Erythroblast (primary cell): ENCODE measurements at places on chromosomes 1 and 21.

GRCh38 chr1:64898107-64898861, 68.1 kb downstream of the JAK1 start:
- DNase-seq, result peak; percentile 78

GRCh38 chr21:41280115-41280919, 36.3 kb upstream of the FAM3B start:
- DNase-seq, result no peak

DNA sequence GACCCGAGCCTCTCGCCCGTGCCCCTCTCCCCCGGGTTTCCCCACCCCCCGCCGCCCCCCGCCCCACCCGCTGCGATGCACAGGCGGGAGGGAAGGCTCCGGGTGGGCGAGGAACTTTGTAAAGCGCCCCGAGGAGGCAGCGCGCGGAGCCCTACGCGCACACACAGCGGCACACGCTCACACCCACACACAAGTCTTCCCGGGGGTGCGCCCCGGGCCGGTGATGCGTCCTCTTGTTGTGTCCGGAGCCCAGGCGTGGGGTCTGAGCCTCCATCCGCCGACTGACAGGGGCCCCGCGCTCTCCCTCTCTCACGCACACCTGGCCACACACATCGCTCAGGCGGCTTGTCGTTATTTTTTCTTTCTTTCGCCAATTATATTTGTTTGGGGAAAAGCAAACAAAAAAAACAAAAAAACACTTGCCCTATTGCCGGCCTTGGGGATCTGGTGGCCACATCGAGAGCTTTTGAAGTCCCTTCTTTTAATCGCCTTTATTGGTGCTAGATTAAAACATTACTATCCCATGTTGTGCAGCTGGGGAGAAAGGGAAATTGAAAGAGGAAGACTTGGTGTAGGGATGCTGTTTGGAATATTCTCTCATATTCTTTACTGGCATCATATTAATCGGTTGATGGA, 770 bp downstream of the NTNG1 start:
- DNase-seq, result peak; percentile 9

- DNase-seq, result no peak
Measured at GRCh38 chr1:20400341-20401177, 85.5 kb downstream of the CAMK2N1 start.

- peak; percentile 20 for DNase-seq
Measured at GRCh38 chr1:99728494-99729235, 37.8 kb downstream of the FRRS1 start.

- no peak for DNase-seq
Measured at GRCh38 chr1:150061632-150062101, 5.9 kb upstream of the VPS45 start.

DNA sequence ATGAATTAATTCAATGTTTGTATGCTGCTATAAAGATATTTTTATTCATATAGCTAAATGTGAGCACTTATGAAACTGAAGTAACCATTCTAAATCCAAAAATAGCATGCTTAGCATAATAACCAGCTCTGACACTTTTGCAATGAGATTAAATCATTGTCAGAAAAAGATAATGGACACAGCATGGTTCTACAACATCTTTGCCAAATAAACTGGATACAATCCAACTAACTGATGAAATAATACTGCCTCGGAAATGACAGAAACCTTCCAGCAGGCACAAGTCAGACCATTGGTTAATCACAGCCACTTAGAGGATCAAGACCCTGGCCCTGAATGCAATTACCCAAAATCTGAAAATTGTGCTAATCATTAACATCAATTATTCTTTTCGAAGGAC, 592.7 kb upstream of the ADGRL4 start:
- no peak for DNase-seq

GRCh38 chr21:41731081-41731480, 35.8 kb downstream of the RIPK4 start:
- DNase-seq, result no peak

DNA sequence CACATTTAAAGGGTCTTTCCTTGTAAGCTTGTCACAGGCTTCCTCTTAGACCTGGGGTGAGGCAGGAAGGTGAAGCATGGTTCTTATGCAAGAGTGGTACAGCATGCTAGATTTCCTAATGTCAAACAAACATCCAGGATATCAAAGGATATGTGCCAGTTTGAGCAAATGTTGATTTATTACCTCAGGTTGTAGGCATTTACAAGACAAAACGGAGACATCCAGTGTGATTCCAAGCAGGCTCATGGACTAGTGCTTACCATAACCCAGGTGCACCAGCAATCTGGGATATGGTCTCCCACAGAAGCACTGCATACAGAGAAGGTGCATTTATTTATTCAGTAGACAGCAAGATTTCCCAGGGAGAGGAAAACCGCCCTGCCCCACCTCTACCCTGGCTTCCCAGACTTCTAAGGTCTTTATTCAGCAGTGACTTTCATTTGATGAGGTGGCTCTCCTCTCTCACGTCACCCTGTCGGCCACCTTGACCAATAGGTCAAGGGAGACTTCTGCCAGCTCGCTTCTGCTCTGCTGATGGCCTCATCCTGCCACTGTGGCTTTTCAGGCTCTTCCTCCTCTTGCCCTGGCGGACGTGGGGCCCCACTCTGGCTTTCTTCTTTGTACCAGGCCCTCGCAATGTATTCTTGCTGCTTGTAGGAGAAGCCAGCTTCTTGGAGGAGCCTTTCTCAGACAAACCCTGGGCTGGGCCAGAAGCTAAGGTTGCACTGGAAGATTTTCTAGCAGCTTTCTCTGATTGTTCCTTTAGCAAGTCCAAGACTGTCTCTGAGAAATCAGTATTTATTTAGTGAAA, 25.6 kb downstream of the HHIPL2 start:
- no peak for DNase-seq

DNA sequence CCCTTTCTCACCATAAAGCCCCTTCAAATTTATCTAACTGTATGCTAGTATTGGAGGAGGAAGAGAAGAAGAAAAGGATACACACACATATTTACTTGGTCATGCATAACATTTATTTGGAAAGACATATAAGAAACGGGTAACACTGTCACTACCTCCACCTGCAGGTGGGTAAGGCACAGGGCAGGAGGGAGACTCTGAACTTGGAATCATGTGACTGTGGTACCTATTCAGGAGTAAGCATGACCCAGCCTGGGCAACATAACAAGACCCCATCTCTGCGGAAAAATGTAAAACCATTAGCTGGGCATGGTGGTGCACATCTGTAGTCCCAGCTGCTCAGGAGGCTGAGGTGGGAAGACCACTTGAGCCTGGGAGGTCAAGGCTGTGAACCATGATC, 1.4 kb upstream of the PADI6 start:
- no peak for DNase-seq

DNA sequence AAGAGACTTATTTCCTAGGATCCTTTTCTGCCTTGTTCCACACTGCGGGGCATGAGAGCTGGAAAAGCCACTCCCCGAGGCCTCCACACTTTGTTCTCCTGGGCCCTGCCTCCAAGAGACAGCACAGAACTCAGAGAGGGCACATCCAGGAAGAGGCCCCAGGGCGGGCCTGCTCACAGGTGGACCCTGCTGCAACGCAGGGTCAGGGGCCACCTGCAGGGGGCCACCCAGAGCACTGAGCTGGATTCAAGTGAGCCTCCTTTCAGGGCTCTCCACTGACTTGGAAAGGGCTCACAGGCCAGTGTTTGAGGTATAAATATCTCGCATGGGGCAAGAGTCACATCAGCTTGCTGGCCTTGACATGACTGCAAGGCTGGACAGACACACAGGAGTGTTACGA, 4.8 kb downstream of the RGS16 start:
- DNase-seq, result peak; percentile 37

DNA sequence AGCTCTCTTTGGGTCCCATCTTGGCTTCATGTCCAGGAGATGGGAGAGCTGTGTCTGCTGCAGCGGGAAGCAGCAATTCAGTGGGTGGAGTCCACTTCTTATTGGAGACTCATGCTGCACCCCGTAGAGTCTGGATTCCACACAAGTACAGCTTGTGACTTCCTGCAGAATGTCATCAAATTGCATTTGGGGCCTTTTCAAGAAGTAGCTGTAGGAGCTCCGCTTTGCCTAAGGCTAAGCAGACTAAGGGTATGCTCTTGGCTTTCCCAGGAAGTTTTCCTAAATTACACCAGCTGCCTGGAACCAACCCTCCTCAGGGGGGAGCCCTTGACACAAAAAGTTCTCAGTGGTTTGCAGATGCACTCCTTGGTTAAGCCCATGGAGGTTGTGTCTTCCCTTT, 5.7 kb upstream of the MOB3C start:
- peak; percentile 27 for DNase-seq

DNA sequence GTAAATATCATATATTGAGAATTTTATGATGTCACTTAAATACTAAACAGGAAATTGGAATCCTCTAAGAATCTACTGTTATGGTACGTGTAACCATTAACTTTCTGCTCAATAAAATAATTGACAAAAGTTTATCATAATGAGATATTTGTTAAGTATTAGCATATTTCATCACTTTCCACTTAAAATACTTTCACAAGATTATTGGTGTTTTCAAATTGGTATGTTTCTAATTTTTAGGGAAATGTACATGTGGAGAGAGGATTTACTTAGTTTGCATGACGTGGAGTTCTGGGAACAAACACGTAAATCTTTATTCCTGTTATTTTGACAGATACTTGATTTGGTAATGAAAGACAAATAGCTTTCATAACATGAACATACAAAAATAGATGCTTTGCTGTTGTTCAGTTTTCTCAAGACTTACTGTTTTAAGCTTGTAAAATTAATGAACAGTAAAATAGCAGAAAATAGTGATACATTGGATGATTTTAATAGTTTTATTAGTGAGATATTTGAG, 1.6 kb downstream of the SRSF11 start:
- DNase-seq, result peak; percentile 32

GRCh38 chr1:154608397-154609270, 648 bp upstream of the ADAR start:
- DNase-seq, result peak; percentile 65

DNA sequence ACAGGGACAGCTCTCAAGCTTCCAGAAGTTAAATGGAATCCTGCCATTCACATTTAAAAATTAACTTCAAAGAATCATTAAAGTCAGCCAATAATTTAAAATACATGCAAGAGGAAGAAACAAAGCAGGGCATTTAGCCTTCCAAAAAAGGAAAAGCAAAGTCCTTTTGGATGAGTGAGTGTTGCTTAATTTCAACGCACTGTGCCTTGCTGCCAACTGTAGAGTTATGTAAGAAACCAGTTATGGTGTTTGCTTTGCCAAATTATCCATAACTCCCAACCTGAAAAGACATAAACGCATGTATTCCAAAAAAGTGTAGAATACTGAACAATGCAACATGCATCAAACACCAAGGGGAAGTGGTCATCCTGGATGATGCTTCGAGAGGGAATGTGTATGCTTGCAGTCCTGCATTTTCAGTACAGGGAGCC, 16.1 kb upstream of the KCNE1 start:
- DNase-seq, result no peak

- DNase-seq, result no peak
Measured at GRCh38 chr21:38952890-38953289, 147.2 kb downstream of the ETS2 start.

DNA sequence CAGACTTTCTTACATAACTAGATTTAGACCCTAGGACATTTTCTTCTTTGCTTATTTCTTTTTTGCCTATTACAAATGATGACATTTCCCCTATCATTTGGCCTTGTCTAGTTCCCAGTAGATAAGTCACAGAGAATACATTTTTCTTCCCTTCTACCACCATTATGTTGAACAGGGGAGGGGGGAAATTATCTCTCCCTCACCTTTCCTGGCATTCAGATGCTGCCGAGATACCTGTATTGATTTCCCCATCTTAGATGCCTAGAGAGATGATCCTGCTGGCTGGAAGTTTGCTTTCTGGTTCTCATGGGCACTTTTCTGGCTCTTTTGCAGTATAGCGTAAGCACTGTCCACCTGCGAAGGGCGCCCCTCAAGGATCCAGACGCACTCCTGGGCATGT, 5.7 kb downstream of the IPO9 start:
- no peak for DNase-seq

GRCh38 chr1:54978528-54979326, 1.7 kb upstream of the TMEM61 start:
- no peak for DNase-seq

DNA sequence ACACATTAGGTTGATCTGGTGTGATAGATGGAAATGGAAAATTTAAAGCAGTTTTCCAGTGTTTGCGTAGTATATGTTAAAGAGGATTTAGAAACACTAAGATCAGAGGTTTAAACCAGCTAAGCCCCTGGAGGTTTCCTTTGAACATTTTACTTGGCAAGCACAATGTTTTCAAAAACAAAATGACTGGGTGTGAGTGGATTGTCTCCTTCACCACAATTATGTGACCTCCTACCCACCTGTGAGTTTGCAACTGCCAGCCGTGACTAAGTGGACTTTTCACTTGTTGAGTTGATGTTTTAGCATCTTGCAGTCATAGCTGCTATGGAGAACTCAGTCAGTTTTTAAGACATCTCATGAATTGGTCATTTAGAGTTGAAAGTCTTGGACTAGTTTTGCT, 4.7 kb downstream of the CCDC190 start:
- DNase-seq, result no peak

DNA sequence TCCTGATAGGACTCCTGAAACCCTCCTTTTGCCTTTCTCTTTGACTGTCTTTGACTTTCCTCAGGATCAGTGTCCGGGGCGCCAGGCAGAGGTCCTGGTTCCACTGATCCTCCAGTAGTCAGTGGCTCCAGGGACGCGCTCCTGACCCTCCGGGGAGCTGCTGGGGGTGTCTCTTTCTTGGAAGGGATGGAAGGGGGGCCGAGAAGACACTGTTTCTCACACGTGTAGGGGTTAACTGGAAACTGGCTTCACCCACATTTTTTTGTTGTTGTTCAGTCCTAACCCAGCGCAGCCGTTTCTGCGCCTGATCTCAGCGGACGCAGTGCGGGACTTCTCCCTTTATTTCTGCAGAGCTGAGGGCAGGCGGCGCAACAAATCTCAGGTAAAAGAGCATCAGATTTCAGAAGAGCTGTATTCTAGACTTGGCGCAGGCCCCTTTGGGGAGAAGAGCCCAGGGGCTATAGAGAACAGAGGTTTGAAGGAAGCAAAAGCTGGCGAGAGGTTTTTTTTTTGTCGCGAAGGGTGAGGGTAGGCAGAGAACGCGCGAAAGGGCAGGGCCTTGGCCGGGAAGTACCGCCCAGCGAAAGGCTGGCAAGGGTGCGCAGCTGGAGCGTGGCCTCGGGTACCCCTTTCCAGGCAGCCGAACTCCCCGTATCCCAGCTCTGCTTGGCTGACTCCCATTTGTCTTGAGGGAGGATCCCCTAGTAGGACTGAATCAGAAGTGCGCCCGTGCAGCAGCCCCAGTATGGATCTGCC, 4.3 kb upstream of the LHX9 start:
- DNase-seq, result no peak

GRCh38 chr1:69752831-69753230, 185.1 kb downstream of the LRRC7 start:
- no peak for DNase-seq

GRCh38 chr1:193754732-193755427, 568.5 kb upstream of the B3GALT2 start:
- peak; percentile 2 for DNase-seq

DNA sequence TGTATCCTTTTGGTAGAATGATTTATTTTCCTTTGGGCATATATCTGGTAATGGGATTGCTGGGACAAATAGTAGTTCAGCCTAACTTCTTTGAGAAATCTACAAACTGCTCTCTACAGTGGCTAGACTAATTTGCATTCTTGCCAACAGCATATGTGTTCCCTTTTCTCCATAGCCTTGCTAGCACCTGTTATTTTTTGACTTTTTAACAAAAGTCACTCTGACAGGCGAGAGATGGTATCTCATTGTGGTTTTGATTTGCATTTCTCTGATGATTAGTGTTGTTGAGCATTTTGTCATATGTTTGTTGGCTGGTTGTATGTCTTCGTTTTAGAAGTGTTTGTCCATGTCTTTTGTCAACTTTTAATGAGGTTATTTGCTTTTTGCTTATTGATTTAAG, 99.8 kb downstream of the UCK2 start:
- no peak for DNase-seq
